Cardiac septum (tissue), 1 donor: ENCODE measurements at places on chromosomes 11 and 22.

DNA sequence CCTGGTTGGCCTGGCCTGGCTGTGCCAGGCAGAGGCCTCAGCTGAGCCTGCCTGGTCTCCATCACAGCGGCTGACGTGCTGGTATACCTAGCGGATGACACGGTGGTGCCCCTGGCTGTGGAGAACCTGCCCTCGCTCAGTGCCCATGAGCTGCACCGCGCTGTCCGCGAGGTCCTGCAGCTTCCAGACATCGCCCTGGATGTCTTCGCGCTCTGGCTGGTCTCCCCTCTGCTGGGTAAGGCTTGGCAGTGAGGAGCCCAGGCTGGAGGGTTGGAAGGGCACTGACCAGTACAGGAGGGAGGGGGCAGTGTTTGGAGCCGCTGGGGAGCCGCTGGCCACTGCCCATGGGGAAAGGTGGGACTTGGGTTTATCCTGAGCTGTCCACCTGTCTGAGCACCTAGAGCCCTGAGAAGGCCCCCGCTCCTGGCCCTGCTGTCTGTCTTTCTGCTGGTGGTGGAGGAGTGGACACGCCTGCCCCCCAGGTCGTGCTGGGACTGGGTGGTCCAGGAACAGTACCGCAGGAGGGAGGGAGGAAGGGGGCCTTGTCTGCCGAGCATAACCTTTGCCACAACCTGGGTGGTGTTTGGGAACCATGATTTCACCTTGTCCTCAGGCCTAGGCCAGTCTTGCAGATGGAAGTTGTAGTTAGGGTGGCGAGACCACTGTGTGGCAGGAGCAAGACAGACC is 3.0 kb downstream of the FRMD8 start:
- DNase-seq: no peak

- DNase-seq: peak; percentile 93
Observed at GRCh38 chr11:69298267-69299022, 4.5 kb downstream of the MYEOV start.

DNA sequence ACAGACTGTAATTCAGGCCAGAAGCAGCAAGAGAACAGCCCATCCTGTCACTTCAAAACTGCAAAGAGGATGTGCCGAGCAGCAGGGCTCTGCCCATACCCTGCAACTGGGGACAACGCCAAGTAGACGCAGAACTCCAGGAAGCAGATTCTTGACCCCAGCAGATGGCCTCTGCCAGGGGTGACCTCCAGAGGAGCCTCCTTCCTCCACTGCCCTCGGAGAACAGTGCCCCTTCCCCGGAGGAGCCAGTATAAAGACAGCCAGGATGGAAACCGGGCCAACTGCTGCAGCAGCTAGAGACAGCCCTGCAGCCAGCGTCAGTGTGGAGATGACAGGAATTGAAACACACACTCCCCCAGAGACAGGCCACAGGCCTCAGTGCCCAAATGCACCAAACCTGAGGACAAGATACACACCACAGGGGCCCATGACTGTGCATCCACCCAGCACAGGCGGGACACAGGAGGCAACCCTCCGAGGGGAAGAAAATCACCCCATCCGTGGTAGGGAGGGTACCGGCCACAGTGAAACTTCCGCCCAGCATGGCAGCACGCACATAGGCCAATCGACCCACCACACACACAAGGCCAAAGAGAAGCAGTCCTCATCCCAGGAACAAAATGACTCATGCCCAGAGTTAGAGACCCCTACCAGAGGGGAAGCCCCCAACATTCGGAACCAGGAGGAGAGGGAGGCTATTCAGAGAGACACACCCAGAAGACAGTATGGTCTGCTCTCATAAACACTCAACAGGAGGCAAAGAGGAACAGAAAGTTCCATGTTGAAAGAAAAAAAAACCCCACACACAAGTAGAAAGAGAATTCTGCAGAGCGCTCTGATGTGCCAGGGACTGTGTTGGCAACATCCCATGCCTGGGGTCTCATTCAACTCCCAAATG is 5.6 kb downstream of the AHNAK start:
- no peak for DNase-seq

DNA sequence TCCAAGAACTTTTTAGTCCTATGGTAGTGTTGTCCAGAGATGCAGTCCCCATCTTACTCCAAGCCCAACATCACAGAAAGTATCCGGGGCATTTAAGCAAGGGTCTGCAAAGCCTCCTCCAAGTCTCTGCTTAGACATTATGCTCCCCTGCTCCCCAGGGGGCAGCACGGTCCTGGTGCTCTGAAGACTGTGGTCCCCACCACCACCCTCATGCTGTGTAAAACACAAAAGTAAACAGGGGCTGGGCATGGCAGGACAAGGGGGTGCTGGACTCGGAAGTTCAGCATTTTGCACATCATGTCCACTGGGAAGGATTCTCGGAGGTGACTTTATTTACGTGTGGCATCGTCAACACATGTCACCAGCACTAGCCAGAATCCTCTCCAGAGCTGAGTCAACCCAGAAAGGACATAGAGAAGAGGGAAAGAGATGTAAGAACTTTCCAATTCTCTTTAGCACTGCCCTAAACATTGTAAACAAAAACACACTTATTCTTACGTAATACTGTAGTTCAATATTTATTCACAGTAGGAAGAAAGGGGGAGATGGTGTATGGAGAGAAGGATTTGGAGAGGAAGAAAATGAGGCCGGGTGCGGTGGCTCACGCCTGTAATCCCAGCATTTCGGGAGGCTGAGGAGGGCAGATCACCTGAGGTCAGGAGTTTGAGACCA is 37.7 kb downstream of the TCIRG1 start:
- no peak for DNase-seq

GRCh38 chr11:114307524-114308203 is 11.5 kb downstream of the NNMT start:
- peak; percentile 80 for DNase-seq

GRCh38 chr11:76654298-76654851 is 16.2 kb downstream of the LRRC32 start:
- DNase-seq: peak; percentile 76

DNA sequence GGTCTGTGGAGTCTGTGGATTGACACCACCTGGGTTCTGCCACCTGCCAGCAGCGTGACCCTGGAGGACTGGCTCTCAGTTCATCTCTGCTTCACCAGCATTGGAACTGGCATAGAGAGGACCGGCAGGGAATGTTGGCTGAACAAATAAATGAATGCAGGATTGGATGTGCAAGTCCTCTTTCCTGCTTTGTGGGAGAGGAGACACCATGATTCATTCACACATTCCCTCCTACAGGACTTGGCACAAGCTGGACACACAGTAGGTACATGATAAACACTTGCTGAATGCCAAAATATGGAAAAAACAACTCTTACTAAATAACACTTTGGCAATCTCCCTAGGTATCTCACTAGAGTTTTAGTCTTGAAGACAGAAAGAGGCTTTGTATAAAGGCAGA is 116.6 kb upstream of the NARS2 start:
- DNase-seq: no peak

DNA sequence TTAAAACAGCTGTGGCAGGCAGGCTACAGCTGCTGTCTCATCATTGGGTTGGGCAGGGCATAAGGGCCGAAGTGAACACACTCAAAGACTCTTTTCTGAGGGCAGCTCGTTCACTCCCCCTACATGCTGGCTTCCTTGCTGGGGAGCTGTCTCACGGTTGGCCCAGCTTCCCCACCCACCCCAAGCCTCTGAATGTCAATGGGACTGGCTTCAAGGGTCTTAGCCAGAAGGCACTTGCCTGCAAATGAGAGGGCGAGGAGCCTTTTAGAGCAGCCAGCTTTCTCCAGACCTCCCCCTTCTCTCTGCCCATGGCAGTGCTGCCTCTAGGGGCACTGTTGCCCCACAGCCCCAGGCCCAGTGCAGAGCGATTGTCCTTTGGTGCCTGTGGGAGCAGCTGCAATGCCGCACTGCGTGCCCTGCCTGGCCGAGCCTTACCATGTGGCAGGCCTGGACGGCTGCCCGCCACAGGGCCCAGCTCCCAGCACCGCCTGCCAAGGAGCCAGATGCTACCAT is 94.7 kb upstream of the RASSF10 start:
- DNase-seq: peak; percentile 86

GRCh38 chr11:94112206-94112953 is 16.3 kb upstream of the PANX1 start:
- no peak for DNase-seq

DNA sequence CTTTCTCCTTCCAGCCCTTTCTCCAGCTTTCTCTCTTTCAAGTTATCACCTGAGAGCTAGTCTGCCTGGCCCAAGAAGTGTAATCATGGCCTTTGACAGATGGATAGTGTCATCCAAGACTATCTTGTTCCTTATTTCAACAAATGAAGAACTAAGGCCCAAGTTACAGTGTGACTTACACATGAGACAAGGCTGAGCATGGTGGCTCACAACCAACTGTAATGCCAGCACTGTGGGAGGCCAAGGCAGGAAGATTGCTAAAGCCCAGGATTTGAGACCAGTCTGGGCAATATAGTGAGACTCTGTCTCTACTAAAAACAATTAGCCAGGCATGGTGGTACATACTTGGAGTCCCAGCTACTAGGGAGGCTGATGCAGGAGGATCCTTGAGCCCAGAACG is 3.7 kb upstream of the RANGAP1 start:
- no peak for DNase-seq

DNA sequence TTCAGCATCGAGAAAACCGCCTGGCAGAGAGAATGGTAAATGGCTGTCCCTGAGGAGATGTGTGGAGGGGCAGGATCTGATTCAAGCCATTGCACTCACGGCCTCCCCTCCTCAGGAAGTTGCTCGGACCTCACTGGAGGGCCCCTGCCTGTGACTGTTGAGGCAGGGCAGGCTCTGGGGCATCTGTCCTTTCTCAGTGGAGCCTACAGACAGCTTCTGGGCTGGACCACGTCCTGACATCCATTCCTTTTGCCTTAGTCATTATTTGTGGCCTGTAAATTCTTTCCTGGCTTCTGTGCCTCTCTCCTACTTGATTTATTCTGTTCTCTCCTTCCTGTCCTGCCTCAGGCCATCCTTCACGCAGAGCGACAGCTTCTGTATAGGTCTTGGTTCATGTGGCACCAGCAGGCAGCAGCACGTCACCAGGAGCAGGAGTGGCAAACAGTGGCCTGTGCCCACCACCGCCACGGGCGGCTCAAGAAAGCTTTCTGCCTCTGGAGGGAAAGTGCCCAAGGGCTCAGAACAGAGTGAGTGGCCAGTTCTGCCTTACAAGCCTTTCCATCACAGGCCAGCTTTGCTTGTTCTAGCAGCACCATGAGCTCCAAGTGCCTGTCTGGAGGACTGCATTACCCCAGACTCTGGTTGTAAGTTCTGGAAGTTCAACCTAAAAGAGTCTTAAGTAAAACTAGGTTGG is 59.6 kb downstream of the PISD start:
- DNase-seq: no peak

GRCh38 chr11:124886476-124886875 is 11.2 kb downstream of the ROBO4 start:
- DNase-seq: peak; percentile 63

GRCh38 chr22:25361899-25362214 is 142.4 kb downstream of the CRYBB2 start:
- DNase-seq: peak; percentile 61

DNA sequence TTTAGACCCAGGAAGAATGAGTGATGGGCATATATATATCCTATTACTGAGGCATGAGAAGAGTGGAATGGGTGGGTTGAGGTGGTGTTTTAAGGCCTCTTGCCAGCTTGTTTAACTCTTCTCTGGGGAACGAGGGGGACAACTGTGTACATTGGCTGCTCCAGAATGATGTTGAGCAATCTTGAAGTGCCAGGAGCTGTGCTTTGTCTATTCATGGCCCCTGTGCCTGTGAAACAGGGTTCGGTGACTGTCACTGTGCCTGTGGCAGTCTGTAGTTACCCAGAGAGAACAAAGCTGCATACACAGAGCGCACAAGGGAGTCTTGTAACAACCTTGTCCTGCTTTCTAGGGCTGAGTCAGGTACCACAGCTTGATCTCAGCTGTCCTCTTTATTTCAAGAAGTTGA is 11.7 kb downstream of the LIMK2 start:
- DNase-seq: no peak

DNA sequence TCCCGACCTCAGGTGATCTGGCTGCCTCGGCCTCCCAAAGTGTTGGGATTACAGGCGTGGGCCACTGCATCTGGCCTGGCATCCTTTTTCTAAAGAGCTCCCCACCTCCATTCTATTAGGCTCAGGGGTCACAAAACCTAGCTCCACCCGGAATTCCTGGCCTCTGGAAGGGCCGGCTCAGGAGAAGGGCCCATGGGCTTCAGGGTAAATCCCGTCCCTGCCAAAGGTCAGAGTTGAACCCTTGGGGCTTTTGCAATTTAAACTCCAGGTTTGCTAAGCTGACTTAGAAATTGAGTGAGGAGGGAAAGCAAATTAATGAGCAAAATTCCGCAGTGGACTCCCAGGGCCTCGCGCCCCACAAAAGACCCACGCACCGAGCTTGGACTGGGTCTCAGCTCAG is 48.3 kb downstream of the RPS6KA4 start:
- no peak for DNase-seq

GRCh38 chr22:29208502-29208862 is 2.8 kb downstream of the EMID1 start:
- DNase-seq: no peak

GRCh38 chr11:129408865-129409444 is 33.3 kb downstream of the BARX2 start:
- no peak for DNase-seq

DNA sequence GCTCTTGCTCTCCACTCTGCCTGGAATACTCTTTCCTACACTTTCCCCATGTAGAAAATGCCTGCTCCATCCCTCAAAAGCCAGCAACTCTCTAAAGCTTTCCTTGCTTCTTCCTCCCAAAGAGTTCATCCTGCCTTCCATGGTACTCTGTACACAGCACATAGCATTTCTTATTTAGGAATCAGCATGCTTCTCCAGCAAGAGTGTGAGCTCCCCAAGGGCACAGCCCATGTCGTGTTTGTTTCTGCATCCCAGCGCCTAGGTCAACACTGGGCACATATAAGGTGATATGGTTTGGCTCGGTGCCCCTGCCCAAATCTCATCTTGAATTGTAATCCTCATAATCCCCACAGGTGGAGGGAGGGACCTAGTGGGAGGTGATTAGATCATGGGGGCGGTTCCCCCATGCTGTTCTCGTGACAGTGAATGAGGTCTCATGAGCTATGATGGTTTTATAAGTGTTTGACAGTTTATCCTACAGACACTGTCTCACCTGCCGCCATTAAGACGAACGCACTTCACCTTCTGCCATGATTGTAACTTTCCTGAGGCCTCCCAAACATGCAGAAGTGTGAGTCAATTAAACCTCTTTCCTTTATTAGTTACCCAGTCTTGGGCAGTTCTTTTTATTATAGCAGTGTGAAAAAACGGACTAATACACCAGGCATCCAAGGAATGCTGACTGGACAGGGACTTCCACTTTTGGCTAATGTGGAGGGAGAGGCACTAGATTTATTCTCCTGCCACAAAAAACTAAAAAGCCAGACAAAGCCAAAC is 8.2 kb downstream of the VPS37C start:
- no peak for DNase-seq
